ENCODE measurements at places on chromosomes 5 and 9.

GRCh38 chr5:169584998-169585451 lies 1.5 kb downstream of the SPDL1 start:
- no peak for DNase-seq

DNA sequence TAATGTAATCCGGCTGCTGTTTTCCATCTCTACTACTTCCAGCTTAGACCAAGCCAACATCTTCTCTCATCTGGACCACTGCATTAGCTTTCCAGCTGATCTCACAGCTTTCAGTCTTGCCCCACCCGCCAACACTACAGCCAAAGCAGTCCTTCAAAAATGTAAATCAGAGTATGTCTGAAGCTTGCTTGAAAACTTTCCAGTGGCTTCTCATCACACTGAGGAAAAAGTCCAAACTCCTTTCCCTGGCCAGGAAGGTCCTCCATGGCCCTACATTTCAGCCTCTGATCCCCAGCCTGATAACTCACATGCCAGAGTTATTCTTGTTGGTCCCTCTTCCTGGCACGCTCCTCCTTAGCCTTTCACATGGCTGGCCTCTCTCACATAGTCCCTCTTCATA lies 38.5 kb downstream of the TTC1 start:
- DNase-seq, result no peak

DNA sequence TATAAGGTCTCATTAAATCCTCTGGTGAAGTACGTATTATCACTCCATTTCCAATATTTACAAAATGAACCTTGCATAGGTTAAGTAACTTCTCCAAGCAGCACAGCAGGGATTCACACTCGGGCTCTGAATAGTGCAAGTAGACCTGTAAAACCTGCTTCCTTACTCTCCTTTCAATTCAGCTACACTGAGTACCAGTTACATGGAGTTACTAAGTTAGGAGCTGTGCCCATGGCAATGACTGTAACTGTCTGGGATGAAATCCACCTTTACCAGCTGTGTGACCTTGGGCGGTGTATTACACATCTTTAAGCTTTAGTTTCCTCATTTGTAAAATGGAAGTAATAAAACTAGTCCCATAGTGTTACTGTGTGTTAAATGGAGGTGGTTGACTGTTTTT lies 15.9 kb upstream of the MOB3B start:
- no peak for DNase-seq

GRCh38 chr5:160097991-160098390 lies 21.3 kb downstream of the PWWP2A start:
- DNase-seq, result no peak

DNA sequence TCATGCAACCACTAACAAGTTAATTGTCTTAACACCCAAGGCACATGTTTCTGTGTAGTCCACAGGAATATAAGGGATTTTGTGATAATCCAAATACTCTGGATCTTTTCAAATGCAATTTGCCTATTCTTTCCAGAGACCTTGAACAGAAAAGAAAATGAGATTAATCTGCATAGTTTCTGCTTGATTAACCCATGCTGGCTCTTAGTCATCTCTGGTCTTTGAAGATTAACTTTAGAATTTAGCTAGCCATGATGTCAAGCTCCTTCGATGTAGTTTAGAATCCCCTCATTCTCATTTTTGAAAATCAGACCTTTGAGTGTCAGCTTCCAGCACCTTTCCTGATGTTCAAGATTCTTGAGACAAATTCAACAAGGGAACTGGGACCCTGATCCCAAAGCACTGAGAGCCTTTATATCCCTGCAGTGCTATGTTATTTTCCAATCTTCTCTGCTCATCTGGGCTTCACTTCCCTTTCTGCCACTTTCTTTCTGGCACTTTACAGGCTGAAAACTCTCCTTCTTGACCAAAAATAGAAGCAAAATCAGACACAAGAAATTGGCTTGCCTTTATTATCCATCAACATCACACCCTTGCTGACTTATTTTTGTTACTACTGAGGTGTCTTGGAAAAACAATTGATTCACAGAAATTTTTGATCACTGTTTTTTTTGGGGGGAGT lies 155.5 kb downstream of the PALM2AKAP2 start:
- DNase-seq, result no peak

DNA sequence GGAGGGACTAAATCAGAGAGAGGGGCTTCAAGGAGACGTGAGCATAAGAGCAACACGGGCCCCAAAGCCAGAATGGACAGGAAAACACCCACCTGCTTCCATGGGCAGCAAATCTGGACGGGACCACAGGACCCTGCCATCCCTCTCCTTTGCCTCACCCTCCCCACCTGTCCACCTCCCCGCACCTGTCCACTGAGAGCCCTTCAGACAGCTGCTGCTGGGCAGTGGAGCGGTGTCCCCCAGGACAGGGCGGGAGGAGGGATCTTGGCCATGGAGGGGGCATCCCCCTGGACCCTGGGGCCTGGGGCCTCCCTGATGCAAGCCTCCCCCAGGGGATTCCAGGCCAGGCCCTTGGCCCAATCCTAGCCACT lies 2.6 kb downstream of the CCDC183 start:
- no peak for DNase-seq

GRCh38 chr5:132837868-132838267 lies 7.4 kb upstream of the SHROOM1 start:
- no peak for DNase-seq

DNA sequence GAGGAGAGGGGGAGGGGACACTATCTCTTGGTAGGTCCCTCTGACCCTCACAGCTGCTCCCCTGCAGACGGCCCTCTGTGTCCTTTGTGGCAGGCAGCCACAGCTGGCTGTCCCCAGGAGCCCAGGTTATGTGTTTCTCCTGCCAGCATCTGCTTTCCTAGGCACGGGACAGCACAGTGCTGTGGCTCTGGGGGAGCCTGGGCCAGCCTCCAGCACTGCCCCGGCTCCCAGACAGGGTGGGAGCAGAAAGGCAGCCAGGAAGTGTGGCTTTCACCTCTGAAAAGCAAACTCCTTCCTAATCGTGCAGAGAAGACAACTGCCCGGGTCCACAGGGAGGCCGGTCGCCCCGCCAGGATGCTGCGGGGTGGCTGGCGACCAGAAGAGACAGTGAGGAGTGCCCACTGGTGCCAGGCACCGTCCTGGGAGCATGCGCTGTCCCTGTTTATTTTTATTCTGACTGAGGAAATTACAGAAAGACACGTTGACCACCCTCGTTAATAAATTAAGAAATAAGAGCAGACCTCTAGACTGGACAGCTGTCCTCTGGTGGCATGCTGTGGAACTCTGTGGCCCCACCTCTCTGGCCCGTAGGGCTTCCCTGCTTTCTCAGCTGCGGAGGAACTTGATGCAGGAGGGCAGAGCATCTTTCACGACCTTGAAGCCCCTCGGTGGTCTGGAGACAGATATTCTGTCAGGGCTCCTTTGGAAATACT lies 240.3 kb downstream of the FANCC start:
- DNase-seq, result no peak

GRCh38 chr5:174381241-174381640 lies 335.7 kb downstream of the NSG2 start:
- DNase-seq, result no peak

DNA sequence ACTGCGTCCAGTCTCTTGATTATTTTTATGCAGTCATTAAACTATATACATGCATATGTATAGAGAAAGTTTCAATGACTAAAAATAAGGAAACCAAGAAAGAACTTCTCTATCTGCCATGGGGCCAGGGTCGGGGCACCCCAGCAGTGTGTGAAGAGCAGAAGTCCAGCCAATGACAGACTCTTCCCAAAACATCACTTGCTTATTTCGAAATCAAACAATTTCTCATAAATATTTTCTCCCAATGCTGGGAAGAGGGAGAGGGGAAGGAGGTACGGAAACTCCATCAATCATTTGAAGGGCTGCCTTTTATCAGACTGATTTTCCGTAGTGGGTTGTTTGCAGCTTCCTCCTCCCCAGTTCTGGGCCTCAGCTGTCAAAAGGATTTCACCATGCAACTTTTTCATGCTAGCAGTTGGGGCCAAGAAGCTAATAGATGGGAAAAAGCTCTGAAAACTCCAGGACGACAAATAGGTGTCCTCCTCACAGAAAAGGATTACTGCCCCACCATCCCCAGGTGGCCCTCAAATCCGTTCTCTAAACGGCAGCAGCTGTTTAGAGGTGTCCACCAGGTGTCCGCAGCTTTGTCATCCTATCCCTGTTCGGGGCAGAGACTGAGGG lies 617 bp upstream of the FPGS start:
- no peak for DNase-seq

DNA sequence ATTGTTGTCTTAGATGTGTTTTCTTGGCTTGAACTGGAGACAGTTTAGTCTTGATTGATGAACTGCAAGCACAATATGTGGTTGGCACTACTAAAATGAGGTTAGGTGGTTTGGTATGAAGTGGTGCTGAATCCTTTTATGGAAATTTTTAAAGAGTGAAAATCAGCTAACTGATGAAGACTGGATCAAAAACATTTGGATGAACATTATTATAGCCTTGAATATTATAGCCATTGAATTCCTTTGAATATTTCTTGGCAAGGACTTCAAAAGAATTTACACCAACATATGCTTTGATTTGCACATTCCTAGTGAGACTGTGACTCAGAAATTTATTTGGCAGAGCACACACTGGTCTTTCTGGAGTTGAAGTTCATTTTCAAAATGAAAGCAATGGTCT lies 318.3 kb downstream of the CHSY3 start:
- no peak for DNase-seq

DNA sequence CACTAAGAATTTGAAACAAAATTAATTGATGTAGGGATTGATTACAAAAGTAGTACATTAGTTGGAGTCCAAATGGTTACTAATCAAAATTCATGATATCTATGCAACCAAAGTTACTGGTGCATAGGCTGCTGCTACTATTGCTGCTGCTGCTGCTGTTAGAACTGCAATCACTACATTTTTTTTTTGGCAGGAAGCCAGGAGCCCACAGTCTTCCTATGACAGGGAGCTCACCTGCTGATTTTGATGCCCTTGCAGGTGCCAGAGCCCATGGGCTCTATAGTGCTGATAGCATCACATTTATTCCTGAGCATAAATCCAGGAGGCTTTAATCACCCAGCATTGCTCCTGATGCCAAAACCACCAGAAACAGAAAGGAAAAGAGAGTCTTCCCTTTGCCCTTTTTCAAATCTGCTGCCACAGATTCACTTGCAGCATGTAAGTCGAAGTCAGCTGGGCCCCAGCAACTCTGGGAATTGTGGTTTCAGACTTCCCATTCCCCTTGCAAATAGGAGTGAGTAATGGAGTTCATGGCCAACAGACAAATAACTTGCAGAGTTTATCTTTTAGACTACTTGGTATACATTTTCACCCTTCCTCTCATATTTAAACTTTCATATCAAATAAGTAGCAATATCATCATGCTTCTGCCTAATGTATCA lies 17.6 kb downstream of the SLCO6A1 start:
- DNase-seq, result no peak

DNA sequence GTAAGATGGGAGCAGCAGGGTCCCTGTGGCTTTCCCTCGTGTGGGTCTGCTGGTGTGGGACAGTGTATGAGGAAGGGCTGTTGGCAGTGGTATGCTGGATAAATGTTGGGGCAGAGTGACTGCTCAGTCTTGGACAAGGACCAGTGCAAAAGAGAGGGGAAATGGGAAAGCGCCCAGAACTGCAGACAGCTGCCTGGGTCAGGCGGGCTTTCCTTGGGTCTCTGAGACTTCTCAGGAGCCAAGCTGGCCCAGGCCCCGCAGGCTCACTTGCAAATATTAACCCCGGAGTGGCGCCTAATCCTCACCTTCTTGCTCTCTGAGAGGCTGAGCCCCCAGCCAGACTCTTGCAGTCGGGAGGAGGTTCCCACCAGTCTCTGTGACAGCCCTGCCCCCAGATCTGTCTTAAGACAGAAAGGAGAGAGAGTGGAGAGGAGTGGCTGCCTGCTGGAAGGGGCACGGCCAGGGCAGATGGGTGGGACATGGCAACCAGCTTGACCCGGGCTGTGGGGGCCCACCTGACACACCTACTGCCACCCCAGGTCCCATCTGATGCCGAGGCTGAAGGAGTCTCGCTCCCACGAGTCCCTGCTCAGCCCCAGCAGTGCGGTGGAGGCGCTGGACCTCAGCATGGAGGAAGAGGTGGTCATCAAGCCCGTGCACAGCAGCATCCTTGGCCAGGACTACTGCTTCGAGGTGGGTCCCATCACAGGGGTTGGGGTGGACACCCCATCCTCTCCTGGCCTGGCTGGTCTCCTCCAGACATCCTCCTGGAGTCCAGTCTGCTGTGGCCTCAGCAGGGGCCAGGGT lies 105.2 kb downstream of the DAB2IP start:
- DNase-seq, result no peak

DNA sequence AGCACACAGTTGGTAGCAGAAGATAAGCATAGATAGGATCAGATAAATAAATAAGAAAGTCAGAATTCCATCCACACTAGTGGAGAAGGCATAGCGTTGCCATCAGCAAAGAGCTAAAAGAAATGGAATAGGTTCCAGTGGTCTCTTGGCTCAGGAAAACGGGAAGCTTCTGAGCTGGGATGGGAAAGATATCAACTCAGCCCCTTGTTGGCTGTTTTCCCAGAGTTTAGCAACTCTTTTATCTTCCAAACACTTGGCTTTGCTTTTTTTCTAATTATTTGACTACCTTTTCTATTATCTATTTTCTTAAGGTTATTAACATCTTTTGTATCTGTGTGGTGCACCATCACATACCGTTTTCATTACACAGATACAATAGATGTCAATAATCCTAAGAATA lies 445.7 kb upstream of the TRPC7 start:
- DNase-seq, result no peak

- DNase-seq, result no peak
Observed at GRCh38 chr5:95406426-95407090, 15.4 kb downstream of the FAM81B start.

GRCh38 chr5:74679966-74680365 lies 5.1 kb upstream of the HEXB start:
- DNase-seq, result no peak

- no peak for DNase-seq
Observed at GRCh38 chr9:89477384-89477783, 20.5 kb downstream of the SEMA4D start.

DNA sequence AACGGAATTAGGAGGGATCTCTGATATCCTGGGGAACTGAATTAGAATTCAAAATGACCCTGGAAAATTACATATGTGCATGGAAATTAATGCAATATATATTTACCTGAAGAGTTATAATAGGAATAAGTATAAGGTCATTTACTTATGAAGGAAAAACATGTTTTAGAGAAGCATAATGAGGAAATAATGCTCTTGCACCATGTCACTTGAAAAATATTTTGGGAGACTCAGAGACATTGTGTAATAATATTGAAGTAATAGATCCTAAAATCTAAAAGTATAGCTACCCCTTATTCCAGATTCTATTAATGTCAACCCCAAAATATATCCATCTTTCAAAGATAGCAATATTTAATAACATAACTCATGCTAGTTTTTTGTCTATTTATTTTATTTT lies 28.4 kb downstream of the SPZ1 start:
- DNase-seq, result no peak

GRCh38 chr9:92141144-92142129 lies 26.2 kb upstream of the SPTLC1 start:
- no peak for DNase-seq

- DNase-seq, result no peak
Observed at GRCh38 chr9:131633491-131634031, 88.2 kb downstream of the PRRT1B start.

- no peak for DNase-seq
Observed at GRCh38 chr5:37662789-37663485, 176.9 kb downstream of the GDNF start.

GRCh38 chr5:150101023-150101422 lies 14.7 kb upstream of the CSF1R start:
- DNase-seq, result no peak
